ENCODE measurements at places on chromosomes 2 and 18.

DNA sequence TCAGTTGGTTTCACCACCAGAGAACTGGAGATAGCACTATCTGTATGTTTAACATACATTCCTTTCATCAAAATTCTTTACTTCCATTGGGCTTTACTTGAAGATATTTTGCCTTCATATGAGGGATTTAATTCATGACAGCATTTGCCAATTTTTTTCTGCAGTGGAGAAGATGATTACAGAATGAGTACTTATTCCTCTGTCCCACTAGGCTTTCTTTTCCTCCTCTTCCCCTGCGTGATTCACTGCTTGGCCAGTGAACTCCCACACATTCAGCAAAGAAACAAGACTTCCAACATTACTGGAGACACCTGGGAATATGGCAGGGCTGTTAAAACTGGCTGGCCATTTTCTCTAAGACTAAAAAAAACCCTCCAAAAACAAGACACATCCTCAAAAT, 425.8 kb upstream of the KCNH7 start:
- DNase-seq: no peak

- no peak for DNase-seq
These were observed 257.3 kb downstream of the AGPS start for GRCh38 chr2:177649568-177650518.

DNA sequence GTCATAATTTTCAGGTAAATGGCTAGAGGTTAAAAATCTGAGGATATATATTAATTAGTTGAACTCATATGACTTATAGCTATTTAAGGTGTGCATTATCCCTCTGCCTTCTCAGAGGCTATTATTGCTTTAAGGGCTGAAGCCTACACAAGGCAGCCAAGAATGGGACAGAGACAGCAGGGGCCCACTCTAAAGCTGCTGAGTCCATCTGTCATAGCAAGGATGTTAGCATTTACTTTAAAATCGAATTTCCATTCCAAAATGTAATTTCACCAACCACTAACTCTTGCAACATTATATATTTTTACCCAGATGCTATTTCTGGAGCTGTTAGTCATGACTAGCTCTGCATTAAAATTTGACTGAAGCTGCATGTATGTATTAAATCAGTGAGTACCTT, 236.3 kb upstream of the FSIP2 start:
- DNase-seq: no peak

GRCh38 chr2:16119741-16120140, 179.4 kb downstream of the MYCN start:
- no peak for DNase-seq

DNA sequence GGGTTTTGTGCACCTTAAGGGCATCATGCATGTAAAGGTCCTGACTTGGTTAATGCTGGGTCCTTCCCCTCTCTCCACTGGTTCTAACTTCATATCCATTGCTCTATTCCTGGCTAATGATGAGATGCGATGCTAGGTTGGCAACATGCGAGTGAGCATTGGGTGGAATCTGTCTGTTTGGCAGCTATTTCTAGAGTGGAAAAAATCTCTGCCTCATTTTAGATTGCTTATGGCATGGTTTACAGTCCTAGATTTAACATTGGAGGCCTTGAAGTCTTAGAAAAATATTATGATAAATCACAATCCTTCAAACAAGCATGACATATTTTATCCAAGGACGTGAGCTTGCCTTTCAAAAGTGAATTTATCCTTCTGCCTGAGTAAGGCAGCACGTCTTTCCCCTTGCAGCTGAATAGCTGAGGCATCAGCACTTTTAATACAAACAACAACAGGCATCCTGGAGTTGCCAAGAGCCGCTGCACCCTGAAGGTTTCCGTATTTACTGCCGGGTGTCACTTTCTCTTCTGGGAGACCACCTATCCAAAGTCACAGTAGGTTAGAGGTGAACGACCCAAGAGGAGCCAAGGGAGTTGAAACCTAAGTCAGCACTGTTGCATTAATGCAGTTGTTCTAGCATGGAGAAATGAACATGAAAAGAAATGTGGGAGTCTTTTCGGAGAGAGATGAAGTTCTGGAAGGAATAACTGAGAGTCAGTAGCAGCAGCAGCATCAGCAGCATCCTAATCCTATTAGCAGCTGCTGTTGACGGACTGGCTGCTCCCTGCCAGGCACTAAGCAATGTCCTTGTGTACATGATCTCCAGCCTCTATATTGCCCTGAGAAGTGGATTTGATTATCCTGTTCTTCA, 78.4 kb downstream of the MAPK4 start:
- no peak for DNase-seq

GRCh38 chr2:56540916-56541315, 357.1 kb downstream of the CCDC85A start:
- DNase-seq: no peak

- DNase-seq: peak; percentile 0
These were observed 650.6 kb downstream of the SATB2 start for GRCh38 chr2:198807131-198807530.

Data from HS-27A (cell line).